GDM1 (cell line): ENCODE measurements at places on chromosomes 5 and 9.

DNA sequence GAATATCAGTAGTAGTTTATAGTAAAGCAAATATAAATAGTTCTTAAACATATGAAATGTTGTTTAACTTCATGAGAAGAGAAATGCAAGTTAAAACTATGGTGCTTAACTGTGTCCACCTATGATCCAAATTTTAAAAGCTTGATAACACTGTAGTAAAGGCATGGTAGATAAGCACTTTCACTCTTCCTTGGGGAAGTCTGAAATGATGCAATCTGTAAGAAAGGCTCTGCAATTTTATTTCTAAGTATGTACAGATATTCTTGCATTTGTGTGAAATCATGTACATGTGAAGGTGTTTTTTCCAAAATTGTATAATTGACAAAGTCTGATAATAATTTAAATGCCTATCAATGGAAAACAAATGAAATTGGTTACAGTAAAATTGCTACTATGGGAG, 66.9 kb downstream of the SYK start:
- DNase-seq: no peak

DNA sequence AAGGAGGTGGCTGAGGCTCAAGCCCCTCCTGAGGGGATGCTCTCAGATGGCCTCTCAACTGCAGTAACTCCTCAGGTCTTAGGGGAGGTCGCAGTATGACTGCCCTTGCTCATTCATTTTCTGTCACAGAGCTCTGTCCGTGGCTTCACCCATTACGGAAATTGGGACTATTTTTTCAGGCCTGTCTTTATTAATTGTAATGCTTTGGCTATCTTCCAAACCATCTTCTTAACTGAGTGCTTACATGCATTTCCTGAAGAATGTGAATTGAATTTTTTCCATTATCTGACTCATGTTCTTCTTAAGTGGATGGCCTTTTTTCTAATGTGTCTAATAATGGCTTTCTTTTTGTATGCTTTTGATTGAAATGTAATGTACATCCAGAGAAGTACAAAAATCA, 36.4 kb upstream of the SV2C start:
- no peak for DNase-seq

DNA sequence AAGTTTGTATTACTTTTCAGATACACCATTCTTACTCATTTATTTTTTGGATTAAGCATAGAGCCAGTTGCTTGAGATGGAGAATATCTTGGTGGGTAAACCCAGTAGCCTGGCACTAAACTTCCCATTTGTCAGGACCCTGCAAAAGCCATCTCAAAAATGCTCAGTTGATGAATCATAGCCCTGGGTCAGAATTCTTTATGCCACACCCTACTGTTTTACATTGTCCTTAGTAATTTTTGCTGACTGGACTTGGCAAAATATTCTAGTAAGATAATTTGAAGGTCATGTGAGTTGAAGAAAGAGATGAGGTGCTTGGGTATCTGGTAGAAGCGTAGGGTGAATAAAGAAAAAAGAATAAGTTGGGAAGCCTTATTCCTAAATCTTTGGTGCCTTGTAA, 50.7 kb downstream of the C7 start:
- DNase-seq: no peak

- no peak for DNase-seq
Observed at GRCh38 chr5:31598640-31599611, 40.0 kb upstream of the PDZD2 start.

DNA sequence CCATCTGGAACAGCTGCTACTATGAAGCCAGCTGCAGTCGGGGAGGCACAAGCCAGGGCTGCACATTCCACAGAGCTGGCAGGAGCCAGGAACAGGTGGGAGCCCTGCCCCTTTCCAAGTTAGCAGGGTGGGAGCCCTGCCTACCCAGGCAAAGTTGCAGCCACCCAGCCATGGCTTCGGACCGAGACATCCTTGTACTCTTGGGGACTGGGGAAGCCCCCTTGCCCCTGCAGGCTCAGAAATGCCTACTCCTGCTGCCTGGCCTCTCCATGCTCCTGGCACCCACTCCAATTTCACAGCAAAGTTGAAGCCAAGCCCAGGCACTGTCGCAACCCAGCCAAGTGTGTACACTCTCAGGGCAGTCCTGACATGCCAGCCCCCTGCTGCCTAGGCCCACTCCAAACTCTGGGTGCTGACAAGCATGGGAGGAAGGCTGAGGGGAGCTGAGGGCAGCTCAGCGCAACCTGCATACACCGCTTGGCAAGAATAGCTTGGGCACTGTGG, 165.1 kb downstream of the RNF180 start:
- no peak for DNase-seq

DNA sequence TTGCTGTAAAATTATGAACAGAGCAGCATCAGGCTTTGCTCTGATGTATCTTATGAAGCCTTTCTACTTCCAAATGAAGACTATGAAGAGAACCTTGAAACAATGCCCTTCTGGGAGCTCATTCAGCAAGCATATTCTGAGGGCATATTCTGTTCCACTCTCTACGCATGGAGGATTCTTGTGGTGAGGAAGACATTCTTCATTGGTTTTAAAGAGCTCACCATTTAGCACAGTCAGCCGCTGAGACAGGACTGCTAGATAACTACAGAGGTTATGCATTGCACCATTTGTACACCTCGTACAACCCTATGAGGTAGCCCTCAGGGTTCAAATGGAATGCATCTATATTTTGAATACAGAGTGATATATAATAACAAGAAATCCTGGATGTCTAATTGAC, 61.0 kb downstream of the INVS start:
- DNase-seq: no peak

GRCh38 chr9:109640580-109641371, 139.2 kb upstream of the PALM2AKAP2 start:
- no peak for DNase-seq

DNA sequence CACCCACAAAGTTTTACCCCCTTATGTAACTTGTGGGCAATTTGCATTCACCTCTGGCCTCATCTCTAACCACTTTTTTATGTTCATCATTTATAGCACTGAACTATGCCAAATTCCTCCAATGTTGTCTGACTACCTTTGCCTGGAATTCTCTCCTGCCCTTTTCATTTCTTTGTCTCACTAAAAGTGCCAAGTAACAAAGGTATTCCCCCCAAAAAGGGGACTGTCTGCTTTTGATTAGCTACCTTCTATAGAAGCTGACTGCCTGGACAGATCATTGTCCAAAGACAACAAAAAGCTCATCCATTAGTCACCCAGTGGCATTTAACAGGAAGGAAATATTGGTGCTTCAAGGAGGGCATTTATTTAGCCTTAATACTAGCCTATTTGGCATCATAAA, 189.9 kb upstream of the VCAN start:
- no peak for DNase-seq

GRCh38 chr5:72749362-72749997, 67.0 kb upstream of the TNPO1 start:
- DNase-seq: no peak

- DNase-seq: no peak
Observed at GRCh38 chr5:148951612-148952011, 111.2 kb downstream of the SH3TC2 start.

DNA sequence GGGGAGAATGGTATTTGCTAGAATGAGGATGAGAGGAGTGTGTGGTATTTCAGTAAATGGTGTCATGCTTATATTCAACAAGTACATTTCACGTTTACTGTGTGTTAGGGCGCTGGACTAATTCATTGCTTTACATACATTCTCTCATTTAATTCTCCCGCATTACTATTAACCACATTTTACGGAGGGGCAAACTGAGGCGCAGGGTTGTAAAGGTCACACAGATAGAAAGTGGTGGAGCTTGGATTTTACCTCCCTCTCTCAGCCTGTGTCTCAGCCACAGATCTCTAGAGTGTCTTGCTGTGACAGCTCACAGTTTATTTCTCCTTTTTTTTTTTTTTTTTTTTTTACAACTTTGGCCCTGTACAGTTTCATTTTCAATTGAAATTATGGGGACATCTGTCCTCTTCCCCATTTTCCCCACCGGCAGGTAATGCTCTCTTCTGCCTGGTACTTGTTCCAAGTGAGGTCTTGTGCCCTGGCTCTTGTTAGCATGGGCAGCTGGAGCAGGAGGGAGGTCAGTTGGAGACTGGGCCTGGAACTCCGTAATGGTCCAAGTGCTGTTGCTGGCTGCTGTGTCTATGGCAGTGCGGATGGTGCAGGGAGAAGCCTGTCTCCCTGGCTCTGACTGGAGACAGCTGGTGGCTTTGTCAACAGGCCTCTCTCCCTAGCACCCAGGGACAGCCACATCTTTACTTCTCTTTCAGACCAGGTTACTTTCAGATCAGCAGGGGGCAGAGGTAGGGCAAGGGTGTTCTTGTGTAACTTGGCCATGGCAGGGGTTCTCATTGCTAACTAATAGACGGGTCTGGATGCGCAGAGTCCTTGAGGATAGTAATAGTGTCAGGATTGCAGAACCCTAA, 20.5 kb upstream of the NDST1 start:
- peak; percentile 30 for DNase-seq

GRCh38 chr9:97660340-97660739, 26.7 kb downstream of the NCBP1 start:
- no peak for DNase-seq

GRCh38 chr5:56608217-56608925, 207.0 kb upstream of the MAP3K1 start:
- DNase-seq: peak; percentile 34

DNA sequence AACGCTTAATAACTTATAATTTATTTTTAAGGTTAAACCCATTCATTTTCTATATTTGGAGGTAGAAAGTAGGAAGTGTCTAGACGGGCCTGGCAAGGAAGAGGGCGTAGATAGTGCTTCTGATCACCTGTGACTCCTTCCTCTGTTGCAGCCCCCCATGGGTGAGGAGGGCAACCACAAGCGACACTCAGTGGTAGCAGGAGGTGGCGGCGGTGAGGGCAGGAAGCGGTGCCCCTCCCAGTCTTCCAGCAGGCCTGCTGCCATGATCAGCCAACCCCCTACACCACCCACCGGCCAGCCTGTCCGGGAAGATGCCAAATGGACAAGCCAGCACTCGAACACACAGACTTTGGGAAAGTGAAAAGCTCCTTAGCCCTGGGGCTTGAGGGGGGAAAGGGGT, 36.7 kb downstream of the FAXDC2 start:
- DNase-seq: no peak

GRCh38 chr5:8196061-8196460, 327.1 kb downstream of the MTRR start:
- no peak for DNase-seq

DNA sequence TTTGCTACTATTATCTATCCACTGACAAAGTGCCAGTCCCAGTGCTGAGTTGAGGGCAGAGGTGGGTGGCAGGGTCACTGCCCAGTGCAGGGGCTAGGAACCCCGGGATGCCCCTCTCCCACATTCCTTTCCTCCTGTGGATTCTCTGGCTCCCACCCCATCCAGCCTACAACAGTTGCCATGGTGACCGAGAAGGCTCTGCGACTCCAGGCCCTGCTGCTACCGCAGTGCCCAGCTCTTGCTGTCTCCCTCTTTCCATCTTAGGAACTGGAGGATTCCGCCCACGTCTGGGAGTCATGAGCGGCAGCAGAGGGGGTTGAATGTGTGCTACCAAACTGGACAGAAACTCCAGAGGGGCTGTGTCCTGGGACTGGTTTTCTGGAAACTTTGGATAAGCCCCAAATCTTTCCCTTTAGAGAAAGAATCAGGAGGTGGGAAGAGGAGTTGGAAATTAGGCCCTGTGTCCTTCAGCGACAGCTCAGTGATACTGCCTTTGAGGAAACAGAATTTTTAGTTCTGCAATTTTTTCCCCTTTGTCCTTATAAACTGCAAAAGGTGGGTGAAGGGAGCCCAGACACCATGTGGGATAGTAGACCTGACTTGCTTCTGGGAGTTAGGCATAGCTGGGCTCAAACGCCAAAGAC, 20.7 kb upstream of the C5orf47 start:
- DNase-seq: no peak

DNA sequence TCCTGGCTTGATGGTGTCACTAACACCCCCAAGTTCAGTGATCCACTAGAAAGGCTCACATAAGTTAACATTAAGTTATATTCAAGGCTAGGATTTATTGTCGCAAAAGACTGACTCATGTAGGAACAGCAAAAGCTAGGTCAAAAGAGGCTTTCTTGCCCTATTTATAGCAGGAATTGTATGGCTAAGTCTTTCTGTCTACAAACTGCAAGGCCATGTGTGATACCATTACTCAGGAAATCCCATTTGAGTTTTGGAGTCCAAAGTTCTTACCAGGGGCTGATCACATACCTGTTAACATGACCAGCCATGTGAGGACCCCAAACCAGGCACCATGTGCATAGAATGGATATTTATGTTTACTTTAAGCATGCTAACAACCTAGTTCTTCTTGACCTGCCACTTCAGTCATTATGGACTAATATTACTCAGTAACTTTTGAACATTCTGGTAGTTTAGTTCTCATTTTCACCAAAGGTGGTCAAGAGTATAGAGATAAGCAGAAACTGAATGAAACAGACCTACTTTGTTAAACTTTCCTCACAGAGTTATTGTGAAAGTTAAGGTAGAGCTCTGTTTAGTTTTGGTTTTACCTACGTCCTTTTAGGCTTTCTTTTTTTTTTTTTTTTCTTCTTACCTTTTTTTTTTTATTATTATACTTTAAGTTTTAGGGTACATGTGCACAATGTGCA, 281.1 kb downstream of the FER start:
- no peak for DNase-seq

GRCh38 chr5:91178461-91178860, 204.7 kb downstream of the ARRDC3 start:
- DNase-seq: no peak

- no peak for DNase-seq
Observed at GRCh38 chr9:116417464-116417863, 263.9 kb downstream of the PAPPA start.

GRCh38 chr9:16530669-16531642, 339.5 kb downstream of the BNC2 start:
- no peak for DNase-seq

GRCh38 chr9:83199240-83199639, 136.3 kb upstream of the RASEF start:
- DNase-seq: no peak

GRCh38 chr5:149420545-149421371, 41.7 kb upstream of the IL17B start:
- no peak for DNase-seq

DNA sequence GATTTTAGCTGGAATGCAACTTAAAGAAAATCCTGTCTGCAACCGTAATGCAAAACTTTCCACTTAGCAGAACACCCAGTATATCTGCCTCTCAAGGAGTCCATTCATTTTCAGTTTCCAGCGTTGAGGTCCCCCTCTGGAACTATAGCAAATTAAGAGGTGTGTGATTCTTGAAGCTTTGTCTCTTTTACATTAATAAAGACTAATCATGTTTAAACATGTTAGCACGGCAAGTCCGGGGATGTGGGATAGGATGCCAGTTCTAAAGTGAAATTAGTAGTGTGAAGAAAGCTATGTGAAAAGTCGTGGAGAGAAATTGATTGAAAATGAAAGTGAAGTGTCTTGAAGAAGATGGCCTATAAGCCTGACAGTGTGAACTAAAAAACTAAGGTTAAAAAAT, 429.1 kb downstream of the NR2F1-AS1 start:
- no peak for DNase-seq

GRCh38 chr5:111262153-111262552, 38.0 kb downstream of the CAMK4 start:
- no peak for DNase-seq

- DNase-seq: no peak
Observed at GRCh38 chr5:101783241-101784013, 512.7 kb downstream of the SLCO4C1 start.
